H4 (cell line): ENCODE measurements at places on chromosomes 1 and 21. TPM values are rescaled to one million over a fixed set of nuclear protein-coding genes. Genes with fewer than 3 reads are reported as not detected.
A peak's percentile ranks its signal among the peaks of the same experiment; 100 is the strongest.

GRCh38 chr1:18903291-18903756 lies 969 bp upstream of the ALDH4A1 start:
- DNase-seq: no peak

SCYL3 gene
- total RNA-seq: 5.9 and 6.0 TPM in 2 replicates

SLC30A2 gene
- total RNA-seq: not detected in 2 replicates

DNA sequence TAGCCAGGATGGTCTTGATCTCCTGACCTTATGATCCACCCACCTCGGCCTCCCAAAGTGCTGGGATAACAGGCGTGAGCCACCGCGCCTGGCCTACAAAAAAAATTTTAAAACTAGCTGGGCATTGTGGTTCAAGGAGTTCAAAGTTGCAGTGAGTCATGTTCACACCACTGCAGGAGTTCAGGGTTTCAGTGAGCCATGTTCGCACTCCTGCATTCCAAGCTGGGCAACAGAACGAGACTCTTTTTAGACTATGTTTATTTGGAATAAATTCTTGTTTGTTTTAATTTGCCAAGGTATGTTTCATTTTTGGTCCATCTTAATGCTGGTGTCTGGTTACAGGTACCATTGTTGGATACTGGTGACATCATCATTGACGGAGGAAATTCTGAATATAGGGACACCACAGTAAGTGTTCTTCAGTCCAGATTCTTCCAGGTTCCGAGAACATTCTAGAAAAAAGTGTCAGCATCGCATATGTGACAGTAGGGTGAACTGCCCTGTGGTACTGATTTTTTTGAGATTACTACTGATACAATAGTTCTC lies 3.9 kb downstream of the PGD start:
- DNase-seq: peak; percentile 27

TMPRSS3 gene
- 3.2 and 6.9 TPM in 2 replicates for total RNA-seq

DNA sequence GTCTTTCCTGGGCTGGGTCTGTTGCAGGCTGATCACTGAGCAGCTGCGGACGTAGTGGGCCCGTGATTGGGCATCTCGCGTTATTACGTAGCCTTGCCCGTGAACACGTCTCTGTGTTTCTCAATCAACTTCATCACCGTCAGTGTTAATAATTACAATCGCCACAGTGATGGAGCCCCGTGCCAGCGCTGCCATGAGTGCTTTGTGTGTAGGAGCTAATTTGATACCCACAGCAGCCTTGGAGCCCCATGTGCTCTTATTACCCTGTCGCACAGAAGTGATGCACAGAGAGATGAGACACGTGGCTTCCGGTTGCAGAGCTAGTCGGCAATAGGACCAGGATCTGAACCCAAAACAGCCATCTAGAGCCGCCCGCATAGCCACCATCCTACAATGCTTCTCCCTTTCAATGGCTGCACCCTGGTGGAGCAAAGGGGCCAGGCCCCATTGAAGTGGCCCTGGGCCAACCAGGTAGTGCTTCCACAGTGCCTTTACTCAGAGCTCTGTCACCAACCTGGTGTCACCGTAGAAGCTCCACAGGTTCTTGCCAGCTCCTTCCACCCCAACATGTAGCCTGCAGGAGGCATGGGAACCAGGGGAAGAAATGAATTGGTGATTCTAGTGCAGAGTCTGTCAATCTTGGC lies 398.5 kb upstream of the VAMP3 start:
- DNase-seq: no peak

- no peak for DNase-seq
Measured at GRCh38 chr1:116741836-116742565, 12.2 kb upstream of the CD2 start.

DNA sequence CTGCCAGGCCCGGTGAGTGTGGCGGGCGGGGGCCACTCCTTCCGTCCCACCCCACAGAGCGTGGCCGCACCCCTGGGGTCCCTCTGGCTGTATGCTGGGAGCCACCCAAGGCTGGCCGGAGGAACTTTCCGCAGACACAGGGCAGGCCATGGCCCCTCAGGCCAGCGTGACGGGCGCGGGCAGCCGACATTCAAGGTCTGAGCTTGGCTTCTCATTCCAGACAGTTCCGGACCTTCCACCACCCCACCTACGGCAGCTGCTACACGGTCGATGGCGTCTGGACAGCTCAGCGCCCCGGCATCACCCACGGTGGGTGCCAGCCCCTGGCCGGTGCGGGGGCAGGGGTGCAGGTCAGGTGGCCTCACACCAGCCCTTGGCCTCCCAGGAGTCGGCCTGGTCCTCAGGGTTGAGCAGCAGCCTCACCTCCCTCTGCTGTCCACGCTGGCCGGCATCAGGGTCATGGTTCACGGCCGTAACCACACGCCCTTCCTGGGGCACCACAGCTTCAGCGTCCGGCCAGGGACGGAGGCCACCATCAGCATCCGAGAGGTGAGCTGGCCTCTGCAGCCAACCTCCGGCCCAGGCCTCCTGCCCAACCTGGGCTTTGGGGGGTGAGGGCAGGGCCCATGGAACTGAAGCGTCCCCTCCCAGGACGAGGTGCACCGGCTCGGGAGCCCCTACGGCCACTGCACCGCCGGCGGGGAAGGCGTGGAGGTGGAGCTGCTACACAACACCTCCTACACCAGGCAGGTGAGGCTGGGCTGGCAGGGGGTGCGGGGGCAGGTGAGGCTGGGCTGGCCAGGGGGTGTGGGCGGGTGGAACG lies 7.3 kb downstream of the SCNN1D start:
- no peak for DNase-seq

DNA sequence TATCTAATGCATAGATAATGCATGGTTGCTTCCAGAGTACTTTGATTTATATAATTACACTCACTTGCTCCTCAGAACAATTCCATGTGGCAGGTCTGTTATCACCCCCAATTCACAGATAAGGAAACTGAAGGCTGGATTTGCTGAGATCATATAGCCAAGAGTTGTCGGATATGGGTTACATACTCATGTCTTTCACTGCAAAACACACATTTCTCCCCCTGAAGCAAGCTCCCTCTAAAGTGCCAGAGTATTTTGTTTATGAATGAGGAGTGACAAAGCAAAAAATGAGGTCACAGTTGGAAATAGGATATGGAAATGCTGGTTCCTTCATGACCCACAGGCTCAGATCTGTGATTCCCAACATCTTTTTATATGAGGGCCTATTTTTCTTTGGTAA lies 134.2 kb downstream of the ROR1 start:
- peak; percentile 80 for DNase-seq

MRPS15 gene
- 113 and 121 TPM in 2 replicates for total RNA-seq

DNA sequence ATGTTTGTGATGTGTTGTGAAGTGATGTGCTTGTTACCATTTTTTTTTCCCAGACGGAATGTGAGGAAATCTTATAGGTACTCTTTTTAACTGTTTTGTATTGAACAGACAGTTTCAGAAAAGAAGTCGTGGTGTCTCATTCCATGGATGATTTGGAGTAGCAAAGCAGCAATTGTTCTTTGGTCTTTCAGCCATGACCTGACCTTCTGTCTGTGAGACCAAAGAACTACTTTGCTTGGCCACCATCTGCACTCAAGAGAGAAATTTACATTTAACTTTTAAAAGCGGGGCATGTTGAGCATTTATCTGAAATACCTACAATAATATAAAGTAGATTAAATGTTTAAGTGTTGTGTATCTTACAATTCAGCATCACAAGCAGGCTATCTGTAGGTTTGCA lies 90.2 kb downstream of the SDCCAG8 start:
- no peak for DNase-seq

DNA sequence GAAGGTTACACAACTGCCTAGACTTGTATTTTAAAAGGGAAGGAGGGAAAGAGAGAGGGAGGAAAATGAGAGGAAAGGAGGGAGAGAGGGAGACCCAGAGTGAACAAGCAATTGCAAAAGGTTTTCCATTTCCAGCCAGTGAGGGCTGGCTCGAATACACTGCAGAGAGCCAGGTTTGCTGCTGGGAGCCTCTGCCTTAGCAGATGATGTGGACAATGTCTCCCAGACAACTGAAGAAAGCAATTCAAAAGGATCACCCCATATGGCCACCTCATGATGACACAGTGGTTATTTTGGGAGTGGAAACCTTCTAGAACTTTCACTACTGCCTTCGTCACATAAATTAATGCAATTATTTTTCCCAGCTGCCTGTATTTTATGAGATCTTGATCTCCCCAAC lies 86.4 kb downstream of the BCAR3 start:
- no peak for DNase-seq

- DNase-seq: no peak
Measured at GRCh38 chr21:31471865-31472264, 127.8 kb upstream of the TIAM1 start.

DNA sequence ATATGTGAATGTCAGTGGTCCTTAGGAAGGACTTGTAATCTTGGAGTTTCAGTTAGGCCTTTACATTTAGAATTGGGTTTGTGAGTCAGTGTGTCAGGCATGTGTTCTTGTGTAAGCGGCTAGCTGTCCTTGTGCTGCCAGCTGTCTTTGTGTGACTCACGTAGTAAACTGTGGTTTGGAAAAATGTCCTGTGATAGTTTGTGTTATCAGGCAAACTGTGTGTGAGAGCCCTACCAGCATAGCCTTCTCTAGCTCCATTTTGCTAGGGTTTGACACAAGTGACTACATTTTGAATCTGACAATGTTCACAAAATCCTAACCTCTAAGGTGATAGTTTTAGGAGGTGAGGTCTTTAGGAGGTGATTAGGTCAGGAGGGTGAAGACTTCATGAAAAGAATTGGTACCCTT lies 6.9 kb upstream of the SLC35D1 start:
- peak; percentile 98 for DNase-seq

DNA sequence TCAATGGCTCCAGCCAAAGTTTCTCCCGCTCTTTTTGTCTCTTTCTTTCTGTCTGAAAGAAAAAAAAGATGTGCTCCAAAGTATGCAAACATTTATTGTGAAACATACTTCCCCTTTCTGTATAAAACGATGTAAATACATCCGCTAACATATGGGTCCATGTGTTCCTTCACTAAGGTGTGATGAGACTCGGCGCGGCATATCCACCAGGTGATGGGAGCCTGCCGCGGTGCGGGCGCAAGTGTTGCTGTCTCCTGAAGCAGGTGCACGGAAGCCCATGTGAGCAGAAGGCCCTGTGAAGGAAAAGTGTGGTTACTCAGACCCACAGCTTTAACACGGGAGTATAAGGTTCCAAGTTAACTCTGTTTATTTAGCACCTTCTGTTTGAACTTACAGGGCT lies 466.6 kb upstream of the C1orf87 start:
- no peak for DNase-seq

DNA sequence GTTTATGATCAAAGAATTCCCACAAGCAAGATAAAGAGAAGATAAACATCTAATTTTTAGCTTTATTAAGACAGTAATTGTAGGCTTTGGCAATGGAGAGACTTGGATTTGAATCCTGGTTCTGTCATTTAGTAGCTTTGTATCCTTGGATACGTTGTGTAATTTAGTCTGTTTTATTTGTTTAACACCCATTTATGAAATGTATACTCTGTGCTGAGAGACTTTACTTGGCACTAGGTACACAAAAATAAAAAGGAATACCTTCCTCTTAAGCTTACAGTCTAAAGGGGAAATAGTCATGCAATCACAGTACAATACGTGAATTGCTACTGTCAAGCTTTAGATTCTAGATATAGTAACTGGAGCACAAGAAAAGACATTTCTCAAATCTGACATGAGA lies 23.8 kb downstream of the ZMPSTE24 start:
- DNase-seq: no peak

DNA sequence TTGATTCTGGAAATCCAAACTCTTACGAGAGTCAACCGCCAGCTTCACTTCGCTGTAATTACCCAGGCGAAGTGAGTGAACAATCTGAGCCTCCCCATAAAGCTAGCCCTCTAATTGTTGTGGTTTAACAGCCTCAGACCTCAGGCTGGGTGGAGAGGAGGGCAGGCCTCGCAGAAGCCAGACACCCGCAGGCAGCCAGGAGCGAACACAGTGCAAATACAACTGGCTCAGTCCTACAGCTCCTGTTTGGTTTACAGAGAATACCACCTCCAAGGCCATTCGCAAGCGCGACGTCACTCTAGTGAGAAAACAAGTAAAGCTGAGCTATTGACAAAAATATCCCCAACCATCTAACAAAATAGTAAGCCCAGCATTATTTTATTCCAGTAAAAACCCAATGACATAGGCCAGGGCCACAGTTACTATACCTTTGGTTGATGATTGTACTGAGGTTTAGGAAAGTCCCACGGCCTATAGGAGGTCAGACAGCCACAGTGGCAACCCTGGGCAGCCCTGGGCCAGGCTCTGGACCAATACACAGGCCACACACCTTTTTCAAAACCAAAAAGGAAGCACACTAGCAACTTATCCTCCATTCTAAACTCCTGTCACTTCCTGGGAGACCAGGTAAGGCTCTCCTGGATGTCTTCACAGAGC lies 163.3 kb downstream of the ETS2 start:
- DNase-seq: peak; percentile 65

SLC9C2 gene
- total RNA-seq: not detected in 2 replicates

ITPKB gene
- total RNA-seq: 1.9 and 2.1 TPM in 2 replicates

GRCh38 chr1:244066954-244067716 lies 16.1 kb downstream of the ZBTB18 start:
- DNase-seq: no peak

DNA sequence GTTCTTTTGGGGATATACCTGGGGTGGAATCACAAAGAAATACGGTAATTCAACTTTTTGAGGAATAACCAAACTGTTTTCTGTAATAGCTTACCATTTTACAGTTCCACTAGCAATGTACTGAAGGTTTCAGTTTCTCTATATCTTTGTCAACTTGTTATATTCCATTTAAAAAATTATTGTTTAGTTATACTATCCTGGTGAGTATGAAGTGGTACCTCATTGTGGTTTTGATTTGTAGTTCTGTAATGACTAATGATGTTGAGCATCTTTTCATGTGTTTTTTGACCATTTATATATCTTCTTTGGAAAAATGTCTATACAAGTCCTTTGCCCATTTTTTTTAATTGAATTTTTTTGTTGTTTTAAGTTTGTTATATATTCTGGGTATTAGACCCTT lies 39.4 kb downstream of the MAST2 start:
- DNase-seq: no peak

DNA sequence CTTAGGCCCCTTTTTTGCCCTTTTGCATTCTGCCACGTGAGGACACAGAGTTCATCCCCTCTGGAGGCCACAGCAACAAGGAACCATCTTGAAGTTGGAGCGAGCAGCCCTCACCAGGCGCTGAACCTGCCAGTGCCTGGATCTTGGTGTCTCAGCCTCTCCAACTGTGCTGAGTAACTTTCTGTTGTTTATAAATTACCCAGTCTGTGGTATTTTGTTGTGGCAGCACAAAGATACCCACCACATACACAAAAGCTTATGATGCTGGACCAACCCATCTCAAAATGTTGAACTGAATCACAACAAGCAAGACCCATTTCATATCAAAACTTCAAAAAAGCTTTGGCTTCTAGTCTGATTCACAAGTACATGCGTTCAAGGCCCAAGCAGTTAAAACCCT lies 649.9 kb downstream of the KIF26B start:
- DNase-seq: peak; percentile 74

- no peak for DNase-seq
Measured at GRCh38 chr1:7570311-7570710, 200.8 kb upstream of the VAMP3 start.
